Fibroblast of skin of left biceps (primary cell): ENCODE measurements at places on chromosomes 13 and 19.

- no peak for DNase-seq
These were observed 73.4 kb downstream of the AKAP11 start for GRCh38 chr13:42345367-42345766.

DNA sequence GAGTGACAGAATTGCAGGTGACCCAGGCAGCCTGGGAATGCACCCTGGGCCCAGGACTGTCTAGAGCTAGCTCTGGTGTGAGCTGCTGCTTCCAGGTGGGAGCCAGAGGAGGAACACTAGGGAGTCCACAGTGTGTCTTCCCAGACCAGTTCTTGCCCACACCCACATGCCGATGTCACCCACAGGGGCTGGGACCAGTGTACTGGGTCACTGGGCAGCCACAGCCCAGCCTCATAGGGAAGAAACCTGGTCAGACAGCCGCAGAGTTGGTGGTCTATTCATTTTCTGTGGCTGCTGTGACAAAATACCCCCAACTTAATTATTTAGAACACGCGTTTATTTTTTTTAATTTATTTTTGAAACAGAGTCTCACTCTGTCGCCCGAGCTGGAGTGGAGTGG lies 3.1 kb downstream of the RNF225 start:
- DNase-seq: no peak

GRCh38 chr13:29613101-29613500 lies 17.6 kb upstream of the SLC7A1 start:
- DNase-seq: no peak

- no peak for DNase-seq
These were observed 28.2 kb downstream of the KCNC3 start for GRCh38 chr19:50300814-50301606.

- DNase-seq: no peak
These were observed 381.6 kb downstream of the EFNB2 start for GRCh38 chr13:106153876-106154275.

- peak; percentile 7 for DNase-seq
These were observed 64.3 kb downstream of the CACNA1A start for GRCh38 chr19:13441810-13442512.

DNA sequence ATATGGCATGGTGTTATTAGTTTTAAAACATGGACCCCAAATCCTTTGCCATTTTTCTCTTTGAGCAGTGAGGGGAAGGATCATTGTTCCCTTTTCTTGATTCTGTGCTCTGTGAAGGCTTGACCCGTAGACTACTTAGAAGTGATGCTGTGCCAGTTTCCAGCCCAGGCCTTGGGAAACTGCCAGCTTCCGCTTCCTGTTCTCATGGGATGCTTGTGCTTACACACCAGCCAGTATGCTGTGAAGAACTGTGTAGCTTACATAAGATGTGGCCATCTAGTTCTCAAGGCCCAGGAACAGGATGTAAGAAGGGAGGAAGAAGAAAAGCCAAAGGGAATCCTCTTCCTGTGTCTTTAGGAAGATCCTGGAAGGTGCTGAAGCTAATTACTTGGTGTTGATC lies 180.9 kb downstream of the PCCA start:
- no peak for DNase-seq

GRCh38 chr19:23118400-23118799 lies 1.6 kb downstream of the ZNF730 start:
- DNase-seq: no peak

GRCh38 chr13:22107549-22107948 lies 436.7 kb downstream of the FGF9 start:
- no peak for DNase-seq

DNA sequence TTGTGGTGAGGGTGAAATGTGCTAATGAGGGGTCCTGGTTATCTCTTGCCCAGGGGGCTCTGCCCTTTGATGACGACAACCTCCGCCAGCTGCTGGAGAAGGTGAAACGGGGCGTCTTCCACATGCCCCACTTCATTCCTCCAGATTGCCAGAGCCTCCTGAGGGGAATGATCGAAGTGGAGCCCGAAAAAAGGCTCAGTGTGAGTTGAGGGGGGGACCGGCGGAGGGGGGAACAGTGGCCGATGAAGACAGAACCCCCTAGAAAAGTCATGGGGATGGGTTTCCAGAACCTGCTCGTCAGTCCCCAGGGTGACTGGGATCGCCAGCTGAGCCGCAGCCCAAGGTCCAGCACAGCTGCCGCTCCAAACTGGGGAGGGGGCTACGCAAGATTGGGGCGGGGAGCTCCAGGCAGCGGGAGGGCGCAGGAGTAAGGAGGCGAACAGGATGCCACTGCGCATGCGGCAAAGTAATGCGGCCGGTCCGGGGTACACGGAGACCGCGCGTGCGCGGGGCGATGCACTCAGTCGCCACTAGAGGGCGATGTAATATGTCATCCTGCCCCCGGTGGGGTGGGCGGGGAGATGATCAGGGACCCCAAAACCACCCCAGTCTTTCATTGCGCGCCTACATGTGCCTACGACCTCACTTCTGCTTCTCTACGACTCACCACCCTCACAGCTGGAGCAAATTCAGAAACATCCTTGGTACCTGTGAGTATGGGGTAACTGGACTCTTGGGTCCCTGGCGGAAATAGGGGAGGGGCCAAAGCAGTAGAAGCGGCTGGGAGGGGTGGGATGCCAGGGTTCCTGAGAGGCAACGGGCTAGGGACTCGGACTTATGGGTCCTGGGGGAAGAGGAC lies 17.9 kb downstream of the BRSK1 start:
- DNase-seq: peak; percentile 28

GRCh38 chr13:111911754-111912452 lies 155.0 kb upstream of the SOX1 start:
- DNase-seq: no peak

- DNase-seq: no peak
These were observed 40.9 kb downstream of the RAB20 start for GRCh38 chr13:110520431-110521295.
